ENCODE measurements at places on chromosomes 12 and 14.

DNA sequence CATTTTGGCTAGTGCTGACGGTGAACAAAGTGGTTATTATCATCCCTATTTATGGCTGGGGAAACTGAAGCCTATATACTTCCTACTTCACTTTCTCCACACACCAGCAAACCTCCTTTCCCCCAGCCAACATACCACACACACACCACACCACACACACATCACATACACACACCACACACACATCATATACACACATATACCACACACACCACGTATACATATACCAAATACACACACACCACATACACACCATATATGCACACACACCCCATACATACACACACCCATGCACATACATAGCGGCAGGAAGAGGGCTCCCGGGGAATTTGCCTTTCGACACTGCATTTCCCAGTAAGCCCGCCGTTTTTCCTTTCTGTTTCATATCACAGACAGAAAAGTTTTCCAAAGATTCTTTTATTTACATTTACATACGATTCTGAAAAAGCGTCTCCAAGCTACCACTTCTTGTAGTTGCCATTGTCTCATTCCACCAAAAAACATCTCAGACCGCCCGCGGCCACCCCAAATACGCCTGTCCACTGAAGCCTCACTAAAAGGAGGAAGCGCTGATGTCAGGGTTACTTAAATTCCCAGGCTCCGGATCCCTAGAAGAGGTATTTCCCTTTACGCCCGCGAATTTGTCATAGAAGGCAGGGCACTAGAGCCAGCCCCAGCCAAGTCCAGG lies 823 bp upstream of the RAB5B start:
- peaks cover 50% of the 10 kb centered on the region for H3K4me1 ChIP-seq
- H3K27me3 ChIP-seq = no peaks in the 10 kb centered on the region
- H3K27ac ChIP-seq = peak overlapping the region; percentile 92
- no peak for DNase-seq
- H3K36me3 ChIP-seq = peaks cover 19% of the 10 kb centered on the region

DNA sequence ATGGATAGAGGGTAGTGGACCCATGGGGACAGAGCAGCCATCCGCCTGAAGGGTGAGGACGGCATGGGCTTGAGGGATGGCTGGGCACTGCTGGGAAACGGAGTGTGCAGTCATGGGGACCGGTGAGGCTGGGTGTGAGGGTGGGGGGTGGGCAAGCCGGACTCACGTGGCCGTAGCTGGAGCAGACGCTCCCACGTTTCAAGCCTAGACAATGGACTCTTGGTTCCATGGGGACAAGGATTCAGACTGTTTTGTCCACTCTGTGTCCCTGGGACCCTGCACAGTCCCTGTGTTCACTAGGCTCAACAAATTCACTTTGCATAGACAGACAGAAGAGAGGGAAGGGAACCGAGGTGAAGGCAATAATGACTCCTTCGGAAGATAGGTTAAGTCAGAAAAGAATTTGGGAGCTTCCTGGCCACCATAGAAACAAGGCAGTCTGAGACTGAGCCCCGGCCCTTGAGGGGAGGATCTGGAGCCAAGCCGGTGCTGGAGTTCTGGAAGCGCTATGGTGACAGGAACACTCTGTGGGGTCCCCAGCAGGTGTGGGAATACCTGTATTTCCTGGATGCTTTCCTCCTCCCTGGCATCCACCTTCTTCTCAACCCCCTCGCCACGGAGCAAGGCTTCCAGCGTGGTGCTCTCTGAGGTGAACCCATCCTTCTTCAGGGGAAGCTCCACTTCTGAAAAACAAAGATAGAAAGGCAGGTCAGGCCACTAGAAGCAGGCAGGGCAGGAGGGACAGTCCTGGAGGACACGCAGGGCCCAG lies 162.5 kb downstream of the DPF3 start:
- H3K27ac ChIP-seq = no peak overlapping the region
- H3K4me3 ChIP-seq = no peak overlapping the region
- no peaks in the 10 kb centered on the region for H3K4me1 ChIP-seq

GRCh38 chr14:91070572-91070971 lies 10.1 kb upstream of the RPS6KA5 start:
- H3K4me1 ChIP-seq = no peaks in the 10 kb centered on the region
- H3K36me3 ChIP-seq = no peaks in the 10 kb centered on the region
- H3K27ac ChIP-seq = no peak overlapping the region

GRCh38 chr14:52563120-52563519 lies 10.5 kb downstream of the GPR137C start:
- no peak for DNase-seq
- no peaks in the 10 kb centered on the region for H3K4me1 ChIP-seq
- H3K27me3 ChIP-seq = no peaks in the 10 kb centered on the region

DNA sequence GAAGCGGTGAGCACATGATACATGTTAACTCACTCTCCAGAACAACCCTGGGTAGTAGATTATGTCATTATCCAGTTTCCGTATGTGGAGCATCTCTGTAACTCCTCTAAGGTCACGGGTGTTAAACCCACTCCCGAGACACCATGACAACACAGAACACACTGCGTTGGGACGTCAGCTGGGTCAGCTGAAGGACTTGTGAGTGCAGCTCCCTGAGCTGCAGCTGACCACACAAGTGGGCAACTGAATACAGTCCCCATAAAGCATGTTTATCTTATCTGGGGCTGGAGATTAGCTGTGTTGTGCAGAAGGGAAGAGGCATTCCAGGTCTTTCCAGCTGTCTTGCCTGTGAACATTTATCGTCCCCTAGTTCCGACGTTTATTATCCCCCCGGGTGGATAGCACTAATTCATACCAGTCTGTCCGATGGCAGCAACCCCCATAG lies 211.5 kb downstream of the CHST11 start:
- no peaks in the 10 kb centered on the region for H3K36me3 ChIP-seq
- peak overlapping the region; percentile 15 for H3K27ac ChIP-seq
- H3K4me1 ChIP-seq = peaks cover 66% of the 10 kb centered on the region
- no peak for DNase-seq

GRCh38 chr12:2360630-2361170 lies 307.9 kb downstream of the CACNA1C start:
- no peak for DNase-seq
- no peak overlapping the region for H3K4me3 ChIP-seq
- H3K27ac ChIP-seq = no peak overlapping the region
- no peaks in the 10 kb centered on the region for H3K36me3 ChIP-seq
- H3K27me3 ChIP-seq = no peaks in the 10 kb centered on the region

DNA sequence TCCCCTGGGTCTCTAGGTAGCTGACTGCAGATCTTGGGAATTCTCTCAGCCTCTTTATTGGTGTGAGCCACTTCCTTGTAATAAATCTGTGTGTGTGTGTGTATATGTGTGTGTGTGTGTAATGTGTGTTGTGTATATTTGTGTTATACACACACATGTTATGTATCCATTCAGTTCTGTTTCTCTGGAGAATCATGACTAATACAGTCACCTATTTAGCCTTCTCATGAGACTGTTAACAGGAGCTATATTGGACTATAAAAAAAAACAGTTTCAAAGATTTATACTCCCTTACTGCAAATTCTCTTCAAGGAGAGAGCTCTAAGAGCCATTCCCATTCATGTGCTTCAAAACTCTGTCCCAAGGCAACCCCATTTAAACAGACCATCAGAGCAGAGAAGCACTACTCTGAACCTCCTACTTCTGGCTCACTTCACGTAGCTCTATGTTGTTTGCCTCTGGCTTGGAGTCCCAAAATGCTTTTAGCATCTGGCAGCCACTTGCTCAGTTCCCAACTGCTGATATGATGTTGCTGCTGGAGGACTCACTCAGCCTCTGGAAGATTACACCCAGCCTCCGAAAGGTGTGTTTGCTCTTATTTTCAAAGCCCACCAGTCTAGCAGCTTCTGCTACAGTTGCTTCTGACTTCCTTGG lies 48.7 kb upstream of the KITLG start:
- no peak overlapping the region for H3K27ac ChIP-seq
- no peak overlapping the region for H3K4me3 ChIP-seq
- H3K27me3 ChIP-seq = no peaks in the 10 kb centered on the region
- H3K4me1 ChIP-seq = no peaks in the 10 kb centered on the region
- no peak for DNase-seq

DNA sequence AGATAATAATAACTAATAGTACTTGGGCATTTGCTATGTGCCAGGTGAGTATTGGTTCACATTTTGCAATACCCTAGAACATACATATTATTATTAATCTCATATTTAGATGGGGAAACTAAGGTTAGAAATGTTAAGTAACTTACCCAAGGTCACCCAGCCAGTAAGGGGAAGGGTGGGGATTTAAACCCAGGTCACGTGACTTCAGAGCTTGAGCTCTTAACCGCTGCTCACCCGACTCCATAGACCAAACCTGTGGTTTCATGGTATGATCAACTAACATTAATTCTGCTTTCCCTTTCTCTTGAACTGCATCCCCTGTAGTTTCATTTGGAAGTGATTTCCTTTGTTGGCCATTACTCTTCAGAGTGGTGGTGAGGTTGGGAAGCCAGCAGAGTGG lies 242.3 kb downstream of the NRXN3 start:
- no peaks in the 10 kb centered on the region for H3K36me3 ChIP-seq
- H3K4me3 ChIP-seq = no peak overlapping the region
- no peak for DNase-seq
- no peak overlapping the region for H3K27ac ChIP-seq
- H3K27me3 ChIP-seq = no peaks in the 10 kb centered on the region

GRCh38 chr14:23366426-23366921 lies 1.5 kb upstream of the EFS start:
- H3K27ac ChIP-seq = peak overlapping the region; percentile 92
- DNase-seq = peak; percentile 92
- no peaks in the 10 kb centered on the region for H3K36me3 ChIP-seq
- H3K4me3 ChIP-seq = peak overlapping the region; percentile 50
- H3K27me3 ChIP-seq = no peaks in the 10 kb centered on the region

DNA sequence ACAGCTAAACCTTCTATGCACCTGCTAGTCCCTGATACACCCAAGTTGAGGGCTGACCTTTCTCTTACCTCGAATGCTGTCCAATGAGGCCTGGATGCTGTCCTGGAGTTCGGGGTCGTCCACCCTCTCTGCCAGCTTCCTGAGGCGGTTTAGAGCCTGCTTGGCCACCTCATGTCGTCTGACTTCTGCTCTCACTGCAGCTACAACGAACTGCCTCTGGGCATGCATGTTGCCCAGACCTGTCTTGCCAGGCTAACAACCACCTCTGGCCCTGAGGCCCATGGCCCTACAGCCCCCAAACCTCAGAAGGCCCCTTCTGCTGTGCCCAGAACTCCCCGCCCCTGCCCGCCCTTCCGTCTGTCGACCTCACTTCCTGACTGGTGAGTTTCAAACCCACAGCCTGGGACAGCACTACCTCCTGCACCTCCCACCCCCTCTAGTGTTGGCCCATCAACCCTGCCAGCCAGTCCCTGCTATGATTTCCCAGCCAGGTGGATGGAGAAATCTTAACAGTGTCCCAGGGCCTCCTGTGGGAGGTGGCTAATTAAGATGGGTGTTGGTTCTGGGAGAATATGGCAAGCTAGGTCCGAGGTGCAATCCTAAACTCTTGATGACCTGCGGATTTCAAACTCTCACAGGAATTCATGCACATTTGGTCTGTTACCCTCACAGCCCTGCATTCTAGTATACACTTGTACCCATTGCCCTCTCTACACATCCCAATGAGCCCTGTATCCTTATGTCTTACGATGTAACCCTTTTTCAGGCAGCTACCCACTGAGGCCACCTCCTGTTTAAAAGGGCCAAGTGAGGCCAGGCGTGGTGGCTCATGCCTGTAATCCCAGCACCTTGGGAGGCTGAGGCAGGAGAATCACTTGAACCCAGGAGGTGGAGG lies 2.7 kb upstream of the TSPAN31 start:
- H3K4me3 ChIP-seq = peak overlapping the region; percentile 47
- peaks cover 19% of the 10 kb centered on the region for H3K4me1 ChIP-seq
- DNase-seq = peak; percentile 75
- peaks cover 10% of the 10 kb centered on the region for H3K36me3 ChIP-seq
- peak overlapping the region; percentile 57 for H3K27ac ChIP-seq

- H3K36me3 ChIP-seq = no peaks in the 10 kb centered on the region
- no peaks in the 10 kb centered on the region for H3K4me1 ChIP-seq
- no peak overlapping the region for H3K4me3 ChIP-seq
- H3K27me3 ChIP-seq = no peaks in the 10 kb centered on the region
- DNase-seq = no peak
Measured at GRCh38 chr14:37223947-37224474, 26.3 kb downstream of the MIPOL1 start.

DNA sequence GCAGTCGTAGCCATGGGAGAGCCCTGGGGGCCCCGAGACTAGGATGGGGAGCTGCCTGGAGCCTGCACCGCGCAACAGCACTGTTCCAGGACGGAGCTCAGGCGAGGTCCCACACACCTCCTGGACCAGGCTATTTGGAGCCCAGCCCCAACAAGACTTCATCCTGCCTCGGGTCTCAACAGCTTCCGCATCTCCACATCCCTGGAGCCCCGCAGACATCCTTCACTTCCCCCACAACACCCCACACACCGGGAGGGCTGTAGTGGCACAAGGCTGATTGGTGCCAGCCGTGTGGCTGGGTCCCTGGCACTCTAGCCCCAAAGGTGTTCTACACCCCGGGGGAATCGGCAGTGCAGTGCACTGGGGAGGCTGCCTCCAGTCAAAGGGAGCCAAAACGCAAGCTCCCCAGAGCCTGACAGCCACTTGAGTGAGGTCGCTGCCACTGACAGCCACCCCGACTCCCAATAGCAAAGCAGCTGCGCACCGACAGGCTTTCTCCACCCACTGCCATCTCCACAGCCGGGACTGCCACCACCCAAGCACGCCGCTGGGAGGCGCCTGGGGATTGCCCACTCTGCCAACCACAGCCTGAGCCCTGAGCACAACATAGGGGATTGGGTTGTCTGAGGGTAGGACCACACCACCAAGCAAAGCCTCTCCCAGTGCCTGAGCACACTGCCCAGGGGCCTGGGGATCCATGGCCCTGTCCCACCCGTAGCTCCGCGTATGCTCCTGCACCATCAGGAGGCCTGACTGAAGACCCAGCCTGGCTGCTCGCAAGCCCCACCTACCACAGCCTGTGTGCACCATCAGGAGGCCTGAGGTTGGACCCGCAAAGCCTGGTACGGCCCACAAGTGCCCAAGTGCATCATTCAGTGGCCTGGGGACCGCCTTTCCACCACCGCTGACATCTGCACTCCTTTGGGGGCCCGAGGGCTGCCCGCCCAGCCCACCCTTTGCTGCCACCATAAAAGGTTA lies 13.2 kb upstream of the KLRF1 start:
- DNase-seq = peak; percentile 84
- H3K27me3 ChIP-seq = no peaks in the 10 kb centered on the region
- H3K36me3 ChIP-seq = no peaks in the 10 kb centered on the region
- H3K27ac ChIP-seq = no peak overlapping the region
- H3K4me3 ChIP-seq = peak overlapping the region; percentile 37

DNA sequence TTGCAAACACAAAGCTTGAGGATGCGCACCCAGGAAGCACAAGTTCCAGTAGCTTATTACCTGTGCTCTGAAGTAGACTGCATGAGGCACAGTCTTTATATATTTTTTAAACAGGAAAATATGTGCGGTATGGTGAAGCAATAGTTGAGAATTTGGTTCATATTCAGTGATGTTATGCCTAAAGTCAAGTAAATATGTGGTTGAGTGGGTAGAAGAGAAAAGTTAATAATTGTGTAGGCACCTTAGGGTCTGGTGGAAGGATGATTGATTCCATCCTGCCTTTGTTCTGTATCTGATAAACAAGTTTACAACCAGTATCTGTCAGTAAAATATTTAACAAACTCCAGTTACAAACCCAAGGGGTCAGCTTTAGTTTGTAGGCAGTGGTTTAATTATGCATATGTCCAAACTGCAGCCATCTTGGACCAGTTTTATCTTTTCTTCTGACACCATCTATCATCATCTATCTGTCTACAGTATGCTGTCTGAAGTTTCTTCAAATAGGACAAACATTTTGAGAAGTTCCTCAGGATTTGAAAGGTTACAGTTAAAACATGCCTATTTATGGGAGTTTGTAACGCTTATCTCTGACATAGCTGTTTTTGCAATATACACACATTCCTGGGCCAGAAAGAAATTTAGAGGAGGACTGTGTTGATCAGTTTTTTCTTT lies 10.8 kb downstream of the SINHCAF start:
- no peak for DNase-seq
- no peaks in the 10 kb centered on the region for H3K27me3 ChIP-seq
- H3K4me3 ChIP-seq = no peak overlapping the region
